CD4-positive, alpha-beta T cell treated with Interleukin-6 at 100 ng/mL for 8 hours (primary cell): ENCODE measurements at places on chromosomes 7 and 10.

GRCh38 chr7:18445916-18446520 lies 49.5 kb upstream of the HDAC9 start:
- no peak for DNase-seq

DNA sequence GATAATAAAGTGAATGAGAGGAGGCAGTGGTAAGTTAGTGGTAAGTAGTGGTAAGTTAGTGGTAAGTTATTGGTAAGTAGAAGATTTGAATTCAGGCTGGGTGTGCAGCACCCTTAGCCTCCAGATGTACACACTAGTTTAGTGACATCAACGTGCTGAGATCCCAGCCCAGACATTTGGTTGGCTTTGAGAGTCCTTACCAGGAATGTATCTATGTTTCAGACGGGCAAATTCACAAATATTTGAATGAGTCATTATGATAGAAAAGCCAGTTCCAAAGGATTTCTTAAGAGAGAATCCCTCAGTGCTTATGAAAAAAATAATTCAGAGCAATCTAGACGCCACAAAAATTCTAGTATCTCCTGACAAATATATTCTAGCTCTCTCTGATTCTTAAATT lies 70.0 kb downstream of the ARL4A start:
- no peak for DNase-seq

GRCh38 chr7:112538726-112539255 lies 58.0 kb downstream of the LSMEM1 start:
- no peak for DNase-seq

DNA sequence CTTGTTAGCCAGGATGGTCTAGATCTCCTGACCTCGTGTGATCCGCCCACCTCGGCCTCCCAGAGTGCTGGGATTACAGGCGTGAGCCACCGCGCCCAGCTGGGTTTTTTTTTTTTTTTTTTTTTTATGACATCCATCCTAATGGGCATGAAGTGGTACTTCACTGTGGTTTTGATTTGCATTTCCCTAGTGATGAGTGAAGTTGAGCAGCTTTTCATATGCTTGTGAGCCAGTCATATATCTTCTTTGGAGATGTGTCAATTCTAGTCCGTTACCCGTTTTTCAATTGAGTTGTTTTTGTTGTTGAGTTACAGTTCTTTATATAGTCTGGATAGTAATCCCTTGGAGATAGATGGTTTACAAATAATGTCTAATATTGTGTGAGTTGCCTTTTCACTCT lies 127.7 kb downstream of the SMURF1 start:
- no peak for DNase-seq

DNA sequence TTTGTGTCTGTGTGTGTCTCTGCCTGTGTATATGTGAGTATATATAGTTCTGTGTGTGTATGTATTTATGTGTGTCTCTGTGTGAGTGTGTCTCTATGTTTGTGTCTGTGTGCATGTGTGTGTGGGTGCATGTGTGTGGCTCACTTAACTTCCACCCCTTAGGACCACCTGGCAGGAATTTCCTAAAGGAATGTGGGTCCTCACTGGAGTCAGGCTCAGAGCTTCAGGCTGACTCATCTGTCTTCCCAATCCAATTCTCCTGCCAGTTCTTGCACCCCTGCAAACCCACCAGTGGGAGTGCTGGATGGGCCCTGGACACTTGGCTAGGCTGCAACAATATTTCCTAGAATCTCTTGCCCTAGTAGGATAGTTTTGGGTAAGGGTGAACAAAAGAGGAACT lies 70.2 kb upstream of the GRB10 start:
- DNase-seq, result no peak

DNA sequence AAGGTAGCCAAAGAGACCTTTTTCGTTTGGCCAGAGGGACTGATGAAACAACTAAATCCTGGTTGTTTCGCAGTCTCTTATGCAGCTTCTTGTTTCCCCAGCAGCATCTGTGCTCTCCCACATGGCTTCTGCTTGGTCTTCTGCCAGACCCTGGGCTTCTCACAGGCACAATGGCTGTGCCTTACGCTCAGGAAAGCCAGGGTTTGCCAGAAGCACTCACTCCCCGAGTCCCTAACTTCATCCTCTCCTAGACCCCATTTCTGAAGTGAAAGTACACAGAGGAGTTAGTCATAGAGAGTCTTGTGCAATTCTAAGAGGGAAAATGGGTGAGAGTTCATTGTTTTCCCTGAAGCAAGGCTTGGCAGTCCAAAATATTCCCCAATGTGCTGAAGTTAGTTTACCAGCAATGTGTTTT lies 121.7 kb downstream of the EVX1 start:
- DNase-seq, result no peak

GRCh38 chr10:102431452-102432124 lies 786 bp downstream of the CUEDC2 start:
- DNase-seq, result no peak

GRCh38 chr10:102602272-102603045 lies 41.8 kb upstream of the TRIM8 start:
- DNase-seq, result no peak

DNA sequence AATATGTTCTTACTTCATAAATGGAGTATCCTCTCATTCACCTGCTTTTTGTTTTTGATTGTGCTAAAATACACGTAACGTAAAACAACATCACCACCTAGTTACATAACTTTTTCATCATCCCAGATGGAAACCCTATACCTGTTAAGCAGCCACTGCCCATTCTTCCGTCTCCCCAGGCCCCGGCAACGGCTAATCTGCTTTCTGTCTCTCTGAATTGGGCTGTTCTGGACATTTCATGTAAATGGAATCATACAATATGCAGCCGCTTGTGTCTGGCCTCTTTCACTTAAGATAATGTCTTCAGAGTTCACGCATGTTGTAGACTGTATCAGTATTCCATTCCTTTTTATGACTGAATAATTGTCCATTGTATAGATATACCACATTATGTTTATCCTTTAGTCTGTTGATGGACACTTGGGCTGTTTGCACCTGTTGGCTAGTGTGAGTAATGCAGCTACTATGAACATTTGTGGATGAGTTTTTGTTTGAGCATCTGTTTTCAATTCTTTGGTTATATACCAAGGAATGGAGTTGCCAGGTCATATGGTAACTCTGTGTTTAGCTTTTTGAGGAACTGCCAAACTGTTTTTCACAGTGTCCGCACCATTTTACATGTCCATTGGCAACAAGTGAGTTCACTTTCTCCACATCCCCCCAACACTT lies 14.1 kb upstream of the SUN1 start:
- no peak for DNase-seq

- DNase-seq, result no peak
Measured at GRCh38 chr7:9863545-9863944, 1110.1 kb upstream of the PHF14 start.

- no peak for DNase-seq
Measured at GRCh38 chr10:106559442-106559841, 605.1 kb downstream of the SORCS1 start.

DNA sequence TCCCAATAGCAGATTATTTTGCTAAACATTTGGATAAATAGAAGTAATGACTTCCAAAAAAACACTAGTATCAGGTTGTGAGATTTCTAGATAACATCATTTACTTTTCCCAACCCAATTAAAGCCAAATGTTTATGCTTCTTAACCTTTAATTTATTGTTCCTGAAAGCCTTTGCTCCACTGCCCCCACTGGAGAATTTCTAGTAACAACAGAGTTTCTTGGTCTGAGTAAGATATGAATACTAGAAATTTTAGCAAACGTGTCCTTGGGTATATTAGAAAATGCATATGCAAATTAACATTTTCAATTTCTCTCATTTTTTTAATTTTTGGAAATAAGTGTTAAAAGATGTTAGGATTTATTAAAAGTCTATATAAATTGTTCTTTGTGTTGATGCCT lies 958.0 kb upstream of the PHF14 start:
- DNase-seq, result no peak

DNA sequence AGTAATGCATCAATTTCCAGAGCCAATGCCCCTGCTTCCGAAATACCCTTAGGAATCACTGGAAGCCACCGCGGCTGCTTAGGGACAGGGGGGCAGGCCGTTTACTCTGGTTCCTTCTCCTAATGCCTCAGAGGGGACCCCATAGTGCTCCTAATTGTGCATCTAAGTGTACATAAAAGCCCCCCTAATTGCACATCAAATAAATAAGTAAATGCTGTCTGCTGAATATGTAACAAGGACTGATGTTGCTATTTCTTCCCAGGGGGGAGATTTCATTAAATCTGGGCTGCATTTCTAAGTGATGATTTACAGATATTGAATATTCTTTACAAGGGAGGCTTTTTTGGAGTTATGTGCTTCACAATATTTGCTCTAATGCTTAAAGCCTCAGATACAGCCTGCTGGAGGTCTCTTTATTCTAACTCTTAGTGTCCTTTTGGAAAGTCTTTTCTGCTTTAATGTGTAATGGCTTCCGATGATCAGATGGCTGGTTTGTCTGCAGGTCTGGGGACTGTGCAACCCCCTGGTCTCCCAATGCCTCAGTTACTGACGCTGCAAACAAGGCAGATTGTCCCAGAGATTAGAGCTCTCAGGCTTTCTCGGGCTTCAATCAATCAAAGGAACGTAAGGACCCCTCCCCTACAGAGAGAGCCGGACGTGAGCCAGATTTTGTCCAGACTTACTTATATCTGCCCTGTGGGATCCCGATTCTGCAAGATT lies 143.0 kb downstream of the PRPF18 start:
- no peak for DNase-seq

- no peak for DNase-seq
Measured at GRCh38 chr10:74104480-74104879, 46.1 kb downstream of the AP3M1 start.

DNA sequence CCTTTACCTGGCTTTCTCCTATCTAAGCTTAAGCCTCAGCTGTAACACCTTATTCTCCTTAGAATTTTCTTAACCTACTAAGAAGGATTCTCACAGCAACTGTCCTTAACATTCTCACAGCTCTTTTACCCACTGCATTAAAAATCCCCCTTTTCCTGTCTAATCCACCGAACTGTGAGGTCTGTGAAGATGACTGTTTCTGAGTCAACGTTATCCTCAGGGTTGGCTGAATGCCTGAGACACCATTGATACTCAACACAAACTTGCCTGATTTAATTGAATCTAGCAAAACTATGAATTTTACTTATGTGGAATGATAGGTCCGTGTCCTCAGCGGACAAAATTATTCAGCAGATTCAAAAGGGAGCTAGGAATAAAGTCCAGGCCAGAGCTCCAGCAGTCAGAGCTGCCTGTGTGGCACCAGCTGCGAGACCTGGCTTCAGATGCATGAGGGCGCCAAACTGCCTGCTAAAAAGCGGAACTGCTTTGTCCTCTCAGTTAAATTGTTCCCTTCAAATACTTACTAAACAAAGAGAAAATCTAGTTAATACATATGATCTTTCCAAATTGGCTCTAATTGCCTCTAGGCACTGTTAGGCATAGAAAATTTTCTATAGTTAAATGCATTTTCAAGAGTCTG lies 33.4 kb upstream of the VWDE start:
- no peak for DNase-seq

DNA sequence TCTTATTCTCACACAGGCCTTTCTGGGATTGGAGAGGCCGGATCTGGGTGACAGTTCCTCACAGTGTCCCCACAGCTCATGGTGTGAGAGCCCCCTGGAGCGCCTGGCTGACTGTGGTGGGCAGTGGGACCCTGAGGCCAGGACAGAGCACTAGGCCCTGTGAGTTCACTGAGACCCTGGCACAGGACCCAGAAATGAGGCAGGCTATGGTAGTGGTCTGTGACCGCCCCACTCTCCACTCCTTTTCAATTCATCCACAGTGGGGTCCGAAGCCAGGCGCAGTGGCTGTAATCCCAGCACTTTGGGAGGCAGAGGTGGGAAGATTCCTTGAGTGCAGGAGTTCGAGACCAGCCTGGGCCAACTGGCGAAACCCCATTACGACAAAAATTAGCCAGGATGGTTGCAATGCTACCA lies 95.9 kb upstream of the TNRC18 start:
- DNase-seq, result no peak

- no peak for DNase-seq
Measured at GRCh38 chr7:27634671-27635493, 27.8 kb downstream of the HIBADH start.
